GM23248 (cell line): ENCODE measurements at places on chromosomes 12 and 14. TPM values are rescaled to one million over a fixed set of nuclear protein-coding genes. Genes with fewer than 3 reads are reported as not detected.

Gene PIGH
- polyA plus RNA-seq = 22.4 and 23.4 TPM in 2 replicates

Gene ZNF385A
- polyA plus RNA-seq = 2.9 and 3.1 TPM in 2 replicates

Gene OTOGL
- 0.06 and 0.09 TPM in 2 replicates for polyA plus RNA-seq

Gene RDH5
- polyA plus RNA-seq = 15.6 and 17.6 TPM in 2 replicates

Gene ACVRL1
- polyA plus RNA-seq = 18.9 and 19.1 TPM in 2 replicates

Gene RFLNA
- 0.86 and 1.2 TPM in 2 replicates for polyA plus RNA-seq

Gene OR11G2
- polyA plus RNA-seq = not detected in 2 replicates

Gene MIA2
- 21.4 and 21.5 TPM in 2 replicates for polyA plus RNA-seq

Gene SLC10A1
- polyA plus RNA-seq = not detected in 2 replicates

Gene SERPINA9
- polyA plus RNA-seq = 0.14 and 0.31 TPM in 2 replicates

Gene IGFBP6
- polyA plus RNA-seq = 1,827 and 1,899 TPM in 2 replicates
